Activated effector memory CD4-positive, alpha-beta T cell treated with anti-CD3 and anti-CD28 coated beads, Interleukin-2, amount 50 U/mL, for 16 hours (primary cell): ENCODE measurements at places on chromosomes 4 and X.
A peak's percentile ranks its signal among the peaks of the same experiment; 100 is the strongest.

GRCh38 chrX:107542500-107542899 lies 85.8 kb upstream of the PRPS1 start:
- no peak for DNase-seq

- no peak for DNase-seq
Observed at GRCh38 chrX:133415276-133416105, at the start of gene GPC4. TSS of gene GPC4 (minus strand) at chrX:133415489. CDS start at chrX:133414965, 524 bp downstream.

DNA sequence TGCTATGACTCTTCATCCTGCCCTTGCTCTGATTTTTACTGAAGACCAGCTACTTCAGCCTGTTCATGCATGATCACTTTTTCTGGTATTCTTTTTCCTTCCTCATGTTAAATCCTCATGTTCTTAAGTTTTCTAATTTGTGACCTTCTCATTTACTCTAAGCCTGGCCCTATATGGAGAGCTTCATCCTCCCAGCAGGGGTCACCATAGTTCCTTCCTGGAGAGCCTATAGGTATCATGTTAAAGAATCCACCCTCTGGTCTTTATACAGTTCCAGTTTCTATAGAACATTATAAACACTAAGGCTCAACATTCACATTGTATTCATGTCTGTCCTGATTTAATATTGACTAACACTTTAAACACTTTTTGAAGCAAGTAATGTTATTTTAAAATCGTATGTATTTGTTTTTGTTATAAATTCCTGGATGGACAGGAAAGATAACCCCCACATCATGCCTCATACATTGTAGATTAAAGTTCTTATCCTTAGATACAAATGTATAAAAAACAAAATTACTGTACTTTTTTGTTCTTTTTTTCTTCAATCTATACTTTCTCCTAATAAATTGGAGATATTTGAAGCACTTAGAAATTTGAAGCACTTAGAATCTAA lies 53.8 kb upstream of the OTUD4 start:
- peak; percentile 75 for DNase-seq

DNA sequence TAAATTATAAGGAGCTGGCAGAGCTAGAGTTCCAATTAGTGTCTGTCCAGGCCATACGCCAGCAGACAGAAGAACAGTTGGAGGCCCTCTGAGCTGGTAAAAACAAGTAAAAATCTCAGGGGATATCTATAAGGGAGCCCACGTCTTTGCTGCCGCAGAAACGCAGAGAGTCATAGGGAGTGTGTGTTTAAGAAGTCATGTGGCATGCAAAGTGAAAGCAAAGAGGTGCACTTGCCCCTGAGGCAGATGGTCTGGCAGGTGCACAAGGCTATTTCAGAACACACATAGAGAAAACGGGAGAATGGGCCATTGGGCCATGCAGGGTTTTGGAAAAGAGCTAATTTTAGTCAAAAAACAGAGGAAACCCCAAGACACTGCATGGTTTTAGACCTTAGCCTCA lies 92.7 kb downstream of the NAP1L3 start:
- DNase-seq = no peak

DNA sequence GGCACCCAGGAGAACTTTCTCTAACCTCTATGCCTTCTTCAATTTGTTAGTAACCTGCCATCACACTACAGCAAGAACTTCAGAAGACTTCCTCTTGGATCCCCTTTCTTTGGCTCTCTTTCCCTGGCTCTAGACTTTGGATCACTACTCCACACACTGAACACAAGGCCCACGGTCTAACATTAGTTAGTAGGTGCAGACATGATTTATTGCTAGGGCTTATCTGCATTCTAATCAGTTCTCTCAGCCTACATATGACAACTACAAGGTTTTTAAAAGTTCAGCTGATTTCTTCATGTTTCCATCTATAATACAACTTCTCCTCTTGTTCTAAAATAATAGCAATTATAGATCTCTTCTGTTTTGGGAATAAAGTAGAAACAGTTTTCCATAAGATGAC lies 209.1 kb upstream of the ANXA10 start:
- DNase-seq = no peak

GRCh38 chr4:168685136-168685809 lies 188.4 kb downstream of the PALLD start:
- no peak for DNase-seq

GRCh38 chr4:141348125-141348524 lies 127.4 kb downstream of the ZNF330 start:
- no peak for DNase-seq

GRCh38 chr4:148300877-148301276 lies 141.3 kb downstream of the NR3C2 start:
- no peak for DNase-seq

GRCh38 chr4:95295157-95295556 lies 253.6 kb downstream of the UNC5C start:
- no peak for DNase-seq

DNA sequence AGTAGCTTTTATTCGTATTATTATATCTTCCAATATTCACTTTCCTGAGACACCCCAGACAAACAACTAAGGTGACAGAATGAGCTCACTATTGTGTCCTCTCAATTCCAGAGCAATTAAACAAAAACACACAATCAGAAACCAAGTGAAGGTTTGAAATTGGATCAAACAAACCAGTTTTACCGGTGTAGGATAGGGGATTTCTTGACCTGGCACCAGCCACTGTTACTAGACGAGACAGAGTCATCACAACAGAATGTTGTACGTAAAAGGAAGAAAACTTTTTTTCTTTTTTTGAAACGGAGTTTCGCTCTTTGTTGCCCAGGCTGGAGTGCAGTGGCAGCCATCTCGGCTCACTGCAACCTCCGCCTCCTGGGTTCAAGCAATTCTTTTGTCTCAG lies 43.7 kb downstream of the LDOC1 start:
- no peak for DNase-seq

DNA sequence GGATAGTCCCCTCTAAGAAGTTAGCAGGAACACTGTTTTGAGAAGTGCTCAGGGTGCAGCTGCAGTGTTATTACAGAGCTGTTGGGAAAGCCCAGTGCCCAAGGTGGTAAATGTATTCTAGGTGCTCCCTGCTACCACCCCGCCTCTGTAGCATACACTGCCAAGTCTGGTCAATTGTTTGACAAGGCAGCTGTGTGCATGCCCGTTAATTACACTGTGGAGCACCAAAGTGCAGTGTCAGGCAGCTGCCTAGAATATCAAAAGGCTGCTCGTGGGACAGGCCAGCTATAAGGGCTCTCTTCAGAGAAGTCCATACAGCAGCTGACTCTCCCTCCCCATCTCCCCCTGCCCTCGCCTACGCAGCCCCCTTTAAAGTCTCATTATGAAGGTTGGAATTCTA lies 99.9 kb upstream of the KLHL13 start:
- DNase-seq = no peak

DNA sequence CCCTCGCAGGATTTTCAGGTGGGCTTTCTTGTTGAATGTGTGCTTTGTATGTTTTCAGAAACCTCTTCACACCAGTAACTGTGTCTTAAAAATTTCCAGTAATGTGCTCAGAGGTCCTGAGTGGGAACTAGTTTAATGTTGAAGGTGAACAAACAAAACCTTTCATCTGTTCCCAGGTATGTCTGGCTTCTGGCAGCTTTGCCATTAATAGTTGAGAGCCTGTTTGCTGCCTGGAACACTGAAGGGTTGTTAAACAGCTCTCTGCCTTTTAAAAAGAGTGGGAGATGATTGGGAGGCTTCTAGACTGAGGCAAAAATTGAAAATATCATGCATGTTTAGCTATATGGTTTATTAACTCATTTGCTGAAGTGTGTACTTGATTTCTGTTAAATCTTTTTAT lies 161.2 kb upstream of the AGTR2 start:
- no peak for DNase-seq

GRCh38 chrX:132953354-132953753 lies 5.1 kb downstream of the HS6ST2 start:
- no peak for DNase-seq

DNA sequence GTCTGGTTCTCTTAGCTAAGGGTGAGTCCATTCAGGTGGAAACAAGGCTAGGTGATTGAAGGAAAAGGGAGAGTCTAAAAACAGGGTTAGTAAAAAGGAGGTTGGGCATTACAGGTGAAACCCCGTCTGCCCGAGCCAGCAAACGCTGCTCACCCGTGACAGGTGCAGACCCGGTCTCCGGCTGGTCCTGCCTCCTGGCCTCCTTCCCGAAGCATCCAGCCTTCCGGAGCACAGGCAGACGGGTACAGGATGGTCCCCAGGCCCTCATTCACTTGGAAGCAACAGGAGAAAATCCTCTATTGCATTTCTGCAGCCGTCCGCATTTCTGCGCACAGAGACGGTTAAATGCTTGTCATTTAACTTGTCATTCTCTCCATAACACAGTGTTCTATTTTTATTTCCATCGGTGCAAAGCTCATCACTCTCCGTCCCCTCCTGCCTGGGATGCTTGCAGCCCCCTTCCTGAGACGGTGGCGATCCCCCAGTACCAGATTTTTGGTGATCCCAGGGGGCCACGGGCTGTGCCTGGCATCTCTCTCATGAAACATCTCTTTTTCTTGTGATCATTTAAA lies 90.8 kb upstream of the PPP2R3B start:
- no peak for DNase-seq
